Stimulated activated CD4-positive, alpha-beta T cell treated with anti-CD3 and anti-CD28 coated beads, Interleukin-4, amount 100 ng/mL, for 1 hour (primary cell): ENCODE measurements at places on chromosomes 1 and 21.

- no peak for DNase-seq
These were observed 77.4 kb upstream of the BTG3 start for GRCh38 chr21:17690078-17690494.

DNA sequence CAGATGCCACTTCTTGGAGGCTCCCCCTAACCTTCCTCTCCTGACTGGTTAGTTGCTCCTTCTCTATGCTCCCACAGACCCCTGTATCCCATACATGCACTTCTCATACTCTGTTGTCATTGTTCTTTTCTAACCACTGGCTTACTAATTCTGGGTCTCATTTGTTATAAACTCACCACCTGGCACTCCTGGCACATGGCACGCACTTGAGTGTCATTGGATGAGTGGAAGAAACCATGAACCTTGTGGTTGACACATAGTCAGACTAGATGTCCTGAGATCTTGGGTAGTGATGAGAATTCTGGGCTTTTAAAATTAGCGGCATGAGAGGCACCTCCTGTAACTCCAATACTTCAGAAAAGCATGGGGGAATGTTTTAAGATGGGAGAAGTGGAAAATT, 49.3 kb downstream of the TRIM62 start:
- DNase-seq = no peak

GRCh38 chr1:17004466-17005364, 7.0 kb downstream of the ATP13A2 start:
- no peak for DNase-seq

DNA sequence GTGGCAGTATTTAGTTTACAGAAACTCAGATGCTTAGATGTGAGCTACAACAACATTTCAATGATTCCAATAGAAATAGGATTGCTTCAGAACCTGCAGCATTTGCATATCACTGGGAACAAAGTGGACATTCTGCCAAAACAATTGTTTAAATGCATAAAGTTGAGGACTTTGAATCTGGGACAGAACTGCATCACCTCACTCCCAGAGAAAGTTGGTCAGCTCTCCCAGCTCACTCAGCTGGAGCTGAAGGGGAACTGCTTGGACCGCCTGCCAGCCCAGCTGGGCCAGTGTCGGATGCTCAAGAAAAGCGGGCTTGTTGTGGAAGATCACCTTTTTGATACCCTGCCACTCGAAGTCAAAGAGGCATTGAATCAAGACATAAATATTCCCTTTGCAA, 59.7 kb upstream of the ZNF326 start:
- no peak for DNase-seq

DNA sequence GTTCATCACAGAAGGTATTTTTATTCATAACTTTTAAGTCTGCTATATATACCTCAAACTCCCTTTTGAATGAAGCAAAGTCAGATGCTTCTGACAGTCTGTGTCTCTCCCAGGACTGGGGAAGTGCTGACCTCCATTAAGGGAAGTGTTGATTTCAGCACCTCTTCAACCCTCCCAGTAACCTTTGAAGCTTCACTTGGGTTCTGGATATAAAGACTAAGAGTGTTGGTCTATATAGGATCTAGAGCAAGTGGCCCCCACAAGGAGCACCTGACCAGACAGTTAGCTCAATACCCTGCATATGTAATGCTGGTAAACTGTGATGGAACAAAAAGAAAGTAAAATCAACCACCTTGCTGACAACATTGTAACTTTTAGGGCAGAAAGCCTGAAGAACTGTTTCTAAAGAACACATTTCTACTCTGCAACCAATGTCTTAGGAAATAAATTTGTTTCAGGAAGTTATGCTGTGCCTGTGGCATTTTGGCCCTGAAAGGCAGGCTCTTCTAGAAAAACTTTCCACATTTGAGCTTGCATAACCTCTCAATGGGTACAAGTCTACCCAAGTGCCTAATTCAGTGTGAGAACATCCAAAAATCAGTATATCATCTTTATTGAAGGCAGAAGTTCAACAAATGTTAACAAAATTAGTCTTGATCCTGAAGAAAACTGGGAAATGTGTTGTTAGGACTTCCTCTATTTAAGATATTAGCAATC, 865 bp upstream of the PTPN22 start:
- no peak for DNase-seq

- no peak for DNase-seq
These were observed 37.3 kb upstream of the ASB17 start for GRCh38 chr1:75969550-75969949.

DNA sequence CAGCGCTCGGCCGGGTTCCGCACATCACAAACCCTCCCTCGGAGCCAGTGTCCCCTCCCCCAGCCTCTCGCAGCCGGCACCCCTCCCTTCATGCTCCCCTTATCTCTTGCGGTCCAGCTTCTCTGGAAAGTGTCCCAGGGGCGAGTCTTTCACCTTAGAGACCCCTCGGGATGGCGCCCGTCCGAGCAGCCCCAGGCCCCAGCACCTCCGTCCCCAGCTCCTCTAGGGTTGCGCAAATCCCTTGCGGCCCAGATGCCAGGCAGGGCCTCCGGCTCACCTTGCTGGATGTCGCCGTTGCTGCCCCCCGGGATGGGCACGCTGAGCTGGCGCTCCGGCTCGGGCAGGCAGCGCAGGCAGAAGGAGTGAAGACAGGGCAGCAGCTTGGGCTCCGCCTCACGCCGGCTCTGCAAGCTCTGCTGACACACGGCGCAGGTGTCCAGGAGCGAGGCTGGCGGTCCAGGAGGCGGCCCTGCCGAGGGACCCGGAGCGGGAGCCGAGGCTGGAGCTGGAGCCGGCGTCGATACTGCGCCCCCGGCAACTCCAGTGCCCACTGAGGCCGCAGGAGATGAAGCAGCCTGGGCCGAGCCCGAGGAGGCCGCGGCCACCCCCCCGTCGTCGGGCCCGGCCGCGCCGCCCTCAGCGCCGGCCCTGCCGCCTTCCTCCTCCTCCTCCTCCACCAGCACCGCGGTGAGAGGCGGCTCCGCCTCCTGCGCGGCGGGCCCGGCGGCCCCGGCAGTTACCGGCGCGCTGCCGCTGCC, 550 bp downstream of the TRIM33 start:
- DNase-seq = peak; percentile 40

DNA sequence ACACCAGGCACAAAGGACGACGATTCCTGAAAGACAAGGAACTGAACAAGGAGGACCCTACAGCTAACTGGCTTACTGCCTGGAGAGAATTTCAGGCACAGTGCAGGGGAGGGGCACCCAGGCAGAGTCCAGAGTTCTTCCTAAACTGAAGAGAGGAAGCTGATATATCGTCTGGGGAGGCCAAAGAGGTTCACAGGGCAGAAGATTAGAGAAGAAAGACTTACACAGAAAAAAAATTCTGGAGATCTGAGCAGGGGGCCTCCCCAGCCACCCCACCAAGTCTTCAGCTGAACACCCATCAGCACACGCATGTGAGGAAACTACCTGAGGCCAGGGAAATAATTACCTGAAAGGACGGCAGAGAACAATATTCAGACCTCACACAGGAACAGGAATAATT, 24.6 kb downstream of the SORT1 start:
- no peak for DNase-seq

- no peak for DNase-seq
These were observed 7.7 kb downstream of the SLC5A9 start for GRCh38 chr1:48230236-48230635.
